Stimulated activated CD8-positive, alpha-beta memory T cell treated with anti-CD3 and anti-CD28 coated beads, Interleukin-2, amount 100 ng/mL, for 1 hour (primary cell): ENCODE measurements at places on chromosomes 4 and X.

DNA sequence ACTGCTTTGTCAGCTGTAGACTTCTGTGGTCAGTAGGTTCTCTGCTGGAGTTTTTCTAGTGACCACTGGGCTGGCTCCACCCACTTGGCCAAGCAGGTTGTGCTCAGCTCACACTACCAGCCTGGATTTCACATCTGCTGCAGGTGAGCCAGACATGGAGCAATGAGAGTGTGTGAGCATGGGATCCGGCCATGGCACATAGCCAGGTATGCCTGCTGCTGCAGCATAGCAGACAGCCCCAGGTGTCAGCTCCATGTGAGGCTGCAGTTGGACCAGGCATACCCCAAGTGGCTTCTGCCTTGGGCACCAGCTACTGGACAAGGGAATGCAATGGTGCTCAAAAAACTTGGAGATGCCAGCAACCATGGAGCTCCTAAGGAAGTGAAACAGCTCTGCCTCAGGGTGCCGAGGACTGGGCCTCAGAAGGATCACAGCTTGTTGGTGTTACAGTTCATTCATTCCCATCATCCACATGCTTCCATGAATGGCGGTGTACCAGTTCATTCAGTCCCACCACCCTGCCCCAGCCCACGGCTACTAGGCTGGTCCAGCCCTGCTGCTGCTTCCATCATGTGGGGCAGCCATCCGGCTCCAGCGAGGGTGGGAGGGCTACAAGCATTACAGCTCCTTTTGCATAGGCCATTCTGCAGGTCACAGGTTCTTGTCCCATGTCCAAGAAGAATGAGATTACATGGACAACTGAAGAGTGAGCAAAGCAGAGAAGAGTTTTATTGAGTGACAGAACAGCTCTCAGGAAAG lies 389.1 kb upstream of the PCDH7 start:
- DNase-seq = no peak

- no peak for DNase-seq
Observed at GRCh38 chrX:41604766-41605543, 83.8 kb upstream of the GPR34 start.

DNA sequence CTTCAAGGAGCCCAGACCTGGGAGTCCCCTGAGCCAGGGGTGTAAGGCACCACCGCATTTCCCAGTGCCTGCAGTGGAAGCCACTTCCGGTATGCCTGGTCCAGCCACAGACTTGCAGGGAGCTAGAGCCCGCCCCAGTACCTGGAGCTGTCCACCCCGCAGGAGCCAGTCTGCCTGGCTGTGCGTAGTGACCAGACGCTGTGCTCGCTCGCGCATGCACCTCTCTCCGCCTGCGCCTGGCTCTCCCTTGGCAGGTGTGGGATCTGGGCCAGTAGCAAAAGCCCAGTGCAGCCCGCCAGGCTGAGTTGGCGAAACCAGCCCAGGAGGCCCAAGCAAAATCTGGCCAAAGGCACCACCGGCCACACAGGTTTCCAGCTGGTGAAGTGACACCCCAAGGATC lies 973.7 kb upstream of the AGA start:
- no peak for DNase-seq

GRCh38 chr4:148396986-148397673 lies 45.1 kb downstream of the NR3C2 start:
- no peak for DNase-seq

DNA sequence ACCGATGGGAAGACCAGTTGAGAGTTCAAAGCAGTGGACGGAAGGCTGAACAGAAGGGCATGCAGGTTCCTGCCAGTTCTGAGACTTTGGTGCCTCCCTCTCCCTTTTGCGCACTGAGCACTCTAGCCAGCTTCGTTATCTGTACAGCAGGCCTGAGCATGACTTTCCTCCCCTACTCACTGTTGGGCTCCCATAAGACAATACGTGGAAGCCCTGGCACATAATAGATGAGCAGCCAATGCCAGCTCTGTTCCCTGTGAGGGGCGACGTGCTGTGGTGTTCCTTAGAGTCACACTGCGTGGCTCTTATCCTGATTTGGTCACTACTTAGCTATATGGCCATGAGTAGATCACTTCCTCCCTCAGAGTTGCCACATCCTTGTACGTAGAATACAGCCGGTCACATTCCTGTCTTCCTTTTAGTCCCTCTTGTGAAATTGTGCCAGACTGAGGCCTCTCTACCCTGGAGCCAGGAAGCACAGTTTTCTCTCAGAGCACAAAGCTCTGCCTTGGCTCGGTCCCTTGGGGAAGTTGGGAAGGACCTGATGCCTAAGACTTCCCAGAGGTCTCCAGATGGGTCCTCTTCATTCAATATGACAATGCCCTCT lies 160.4 kb upstream of the MAMLD1 start:
- DNase-seq = no peak

GRCh38 chr4:66279084-66279483 lies 608.8 kb upstream of the EPHA5 start:
- DNase-seq = no peak

- DNase-seq = no peak
Observed at GRCh38 chr4:51870441-51871188, 27.7 kb downstream of the DCUN1D4 start.

- DNase-seq = no peak
Observed at GRCh38 chr4:76426272-76426671, 5.3 kb upstream of the CCDC158 start.

DNA sequence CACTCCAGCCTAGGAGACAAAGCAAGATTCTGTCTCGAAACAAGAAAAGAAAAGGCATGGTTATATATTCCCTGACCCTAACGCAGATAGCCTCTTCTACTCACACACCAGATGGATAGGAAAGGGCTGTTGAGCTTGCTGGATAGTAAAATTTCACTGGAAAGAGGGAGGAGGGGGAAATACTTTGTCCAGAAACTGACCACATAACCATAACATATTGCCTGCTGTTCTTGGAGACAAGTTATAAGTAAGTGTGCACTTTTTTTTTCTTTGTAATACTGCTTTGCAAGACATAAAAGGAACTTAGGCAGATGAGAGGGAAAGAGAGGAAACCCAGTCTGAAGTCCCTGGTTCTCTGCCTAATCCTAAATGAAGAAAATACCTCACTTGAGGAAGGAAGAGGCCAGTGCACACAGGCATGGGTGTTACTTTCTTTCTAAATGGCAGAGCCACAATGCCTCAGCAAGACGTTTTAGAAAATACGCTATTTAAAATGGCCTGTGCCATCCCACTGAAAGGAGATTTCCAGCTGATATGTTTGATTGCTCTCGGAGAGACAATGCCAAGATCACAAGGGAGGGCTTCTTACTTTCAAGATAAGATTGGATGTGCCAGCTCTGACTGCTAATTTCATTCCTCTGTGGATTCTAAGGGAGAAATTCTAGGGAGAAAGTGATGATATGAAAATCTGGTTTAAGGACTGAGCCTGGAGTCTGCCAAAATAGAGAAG lies 140.6 kb downstream of the DCTD start:
- no peak for DNase-seq
